ENCODE measurements at places on chromosomes 6 and 20.

DNA sequence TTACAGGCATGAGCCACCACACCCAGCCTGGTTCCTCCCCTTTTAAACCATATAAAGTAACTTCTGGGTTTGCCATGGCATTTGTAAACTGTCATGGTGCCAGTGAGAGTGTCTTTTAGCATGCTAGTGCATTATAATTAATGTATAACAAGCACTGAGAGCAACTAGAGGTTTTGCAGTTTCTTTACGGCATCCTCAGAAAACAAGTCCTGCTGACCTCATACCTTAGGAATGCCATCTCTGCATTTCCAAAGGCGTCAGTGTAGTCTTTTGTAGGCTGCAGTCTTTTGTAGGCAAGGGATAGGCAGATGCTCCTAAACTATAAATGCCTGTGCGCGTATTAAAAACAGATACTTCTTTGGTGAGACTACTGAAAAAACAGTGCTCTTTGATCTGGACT, 75.0 kb upstream of the EZR start:
- no peak for DNase-seq

DNA sequence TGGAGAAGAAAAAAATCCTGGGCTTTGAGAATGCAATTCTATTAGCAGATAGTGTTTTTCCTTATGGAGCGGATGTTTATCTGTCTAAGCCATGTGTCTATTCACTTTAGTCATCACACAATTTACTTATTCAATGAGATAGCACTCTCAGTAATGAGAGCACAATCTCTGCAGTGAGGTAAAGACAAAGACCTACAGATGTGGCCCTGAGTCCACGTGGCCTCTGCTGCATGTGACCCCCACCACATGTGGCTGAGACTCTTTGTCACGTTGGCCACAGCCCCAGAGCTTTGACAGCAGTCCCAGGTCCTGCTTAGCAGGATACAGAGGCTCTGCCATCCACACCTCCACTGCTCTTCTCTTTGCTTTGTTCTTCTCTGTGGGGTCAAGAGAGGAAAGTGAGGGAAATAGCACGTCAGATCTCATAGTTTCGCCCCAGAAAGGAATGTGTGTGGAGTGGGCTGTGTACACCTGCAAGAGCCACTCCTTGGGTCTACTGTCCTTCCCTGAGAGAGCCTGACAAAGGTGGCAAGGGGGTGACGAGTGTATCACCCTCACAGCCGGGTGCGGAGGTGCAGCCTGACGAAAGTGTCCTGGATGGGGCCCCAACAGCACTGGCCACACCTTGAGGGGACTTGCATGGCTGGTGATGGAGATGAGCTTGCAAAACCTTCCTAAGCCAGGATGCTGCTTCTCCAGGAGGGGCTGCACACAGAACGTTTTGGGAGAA, 40.7 kb downstream of the ZNF831 start:
- no peak for DNase-seq

- no peak for DNase-seq
Observed at GRCh38 chr6:7438011-7438410, 48.4 kb downstream of the RIOK1 start.

- DNase-seq = no peak
Observed at GRCh38 chr20:58228103-58228483, 360 bp downstream of the ANKRD60 start.

GRCh38 chr20:34401741-34402455, 38.8 kb downstream of the ITCH start:
- DNase-seq = peak; percentile 18

GRCh38 chr20:38083338-38084048, 49.9 kb downstream of the RPRD1B start:
- no peak for DNase-seq

- no peak for DNase-seq
Observed at GRCh38 chr20:15760001-15760621, 813.1 kb downstream of the KIF16B start.

- DNase-seq = no peak
Observed at GRCh38 chr6:3041606-3042005, 26.7 kb upstream of the RIPK1 start.

- no peak for DNase-seq
Observed at GRCh38 chr20:31260326-31260932, 3.0 kb downstream of the DEFB115 start.

DNA sequence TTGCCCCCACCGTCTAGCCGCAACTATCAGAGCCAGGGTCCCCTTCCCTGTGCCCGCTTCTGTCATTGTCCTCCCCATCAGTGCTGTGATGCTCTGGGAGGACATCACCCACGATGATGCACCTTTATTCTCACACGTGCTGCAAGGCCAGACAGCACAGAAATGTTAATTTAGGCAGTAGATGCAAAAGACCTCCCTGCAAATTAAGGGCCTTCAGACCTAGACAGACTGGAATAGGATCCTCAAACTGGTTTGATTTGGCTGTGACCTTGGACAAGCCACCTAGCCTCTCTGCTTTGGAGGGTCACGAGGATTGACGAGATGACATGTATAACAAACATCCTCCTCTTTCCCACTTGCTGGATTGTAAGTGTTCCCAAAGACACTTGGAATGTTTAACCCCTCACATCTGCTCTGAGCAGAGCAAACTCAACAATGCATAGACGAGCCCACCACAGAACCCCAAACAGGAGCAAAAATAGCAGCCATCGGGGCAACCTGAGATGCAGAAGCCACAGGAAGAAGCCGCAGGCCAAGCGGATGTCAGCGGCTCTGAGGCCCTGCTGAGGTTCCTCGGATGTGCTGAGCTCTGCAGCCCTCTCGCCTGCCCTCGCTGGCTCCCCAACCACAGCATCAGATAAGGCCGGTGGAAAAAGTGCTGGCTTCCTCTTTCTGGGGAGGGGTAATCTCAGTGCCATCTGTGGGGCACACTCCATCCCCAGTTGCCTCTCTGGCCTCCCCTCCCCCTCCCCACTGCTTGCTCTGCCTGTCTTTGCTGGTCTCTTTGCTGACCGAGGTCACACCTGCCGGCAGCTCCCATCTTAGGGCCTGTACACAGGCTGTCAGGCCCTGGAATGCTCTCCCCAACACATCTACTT, 35.3 kb downstream of the TOX2 start:
- DNase-seq = peak; percentile 53

DNA sequence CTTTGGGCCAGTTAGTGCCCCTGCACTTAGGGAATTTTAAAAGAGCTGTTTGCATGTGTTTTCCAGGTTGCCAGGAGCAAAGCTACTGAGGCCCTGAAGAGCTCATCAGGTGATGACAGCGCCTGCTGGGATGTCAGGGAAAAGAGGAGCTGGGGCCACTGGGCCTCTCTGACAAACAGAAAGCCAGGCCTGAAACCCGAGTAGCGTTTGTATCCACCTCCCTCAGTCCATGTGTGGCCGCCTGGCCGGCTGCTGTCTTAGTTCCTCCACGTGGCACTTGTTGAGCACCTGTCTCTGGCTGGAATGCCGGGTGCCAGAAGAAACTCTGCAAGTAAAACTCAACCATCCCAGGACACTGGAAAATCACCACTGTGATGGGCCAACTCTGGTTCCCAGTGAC, 601.2 kb downstream of the CDH26 start:
- DNase-seq = no peak

DNA sequence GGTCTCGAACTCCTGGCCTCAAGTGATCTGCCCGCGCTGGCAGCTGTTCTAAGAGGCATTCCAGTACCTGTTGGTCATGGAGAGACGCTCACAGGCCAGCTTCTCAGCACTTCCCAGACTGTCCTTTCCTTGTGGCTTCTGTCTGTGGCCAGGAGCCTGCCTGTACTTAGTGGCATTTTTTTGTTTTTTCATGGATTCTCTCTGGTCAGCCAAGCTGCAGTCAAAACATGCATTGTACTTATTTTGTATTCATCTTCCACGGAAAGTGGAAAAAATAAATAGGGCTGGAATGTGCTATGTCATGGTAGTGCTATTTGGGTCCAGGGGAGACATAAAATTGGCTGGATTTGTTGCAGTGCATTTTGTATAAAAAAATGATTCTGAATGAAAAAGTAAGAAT, 29.1 kb downstream of the ZDHHC14 start:
- DNase-seq = no peak

DNA sequence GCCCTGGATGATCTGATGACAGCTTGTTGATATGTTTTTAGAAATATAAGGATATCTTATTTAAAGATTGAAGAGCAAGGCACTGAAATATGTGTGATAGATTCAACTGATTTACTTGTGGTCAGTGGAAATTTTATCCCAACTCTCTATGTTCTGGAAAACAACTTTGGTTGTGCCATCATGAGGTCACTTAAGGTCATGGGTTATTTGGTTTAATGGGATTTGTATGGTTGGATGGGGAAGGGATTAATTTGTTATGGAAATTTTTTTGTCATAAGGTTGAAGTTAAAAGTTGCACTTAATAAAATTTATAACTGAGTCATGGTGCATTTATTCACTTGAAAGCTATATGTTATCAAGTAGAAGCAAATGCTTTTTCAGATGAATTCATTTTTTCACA, 214.3 kb upstream of the LAMP5 start:
- no peak for DNase-seq

DNA sequence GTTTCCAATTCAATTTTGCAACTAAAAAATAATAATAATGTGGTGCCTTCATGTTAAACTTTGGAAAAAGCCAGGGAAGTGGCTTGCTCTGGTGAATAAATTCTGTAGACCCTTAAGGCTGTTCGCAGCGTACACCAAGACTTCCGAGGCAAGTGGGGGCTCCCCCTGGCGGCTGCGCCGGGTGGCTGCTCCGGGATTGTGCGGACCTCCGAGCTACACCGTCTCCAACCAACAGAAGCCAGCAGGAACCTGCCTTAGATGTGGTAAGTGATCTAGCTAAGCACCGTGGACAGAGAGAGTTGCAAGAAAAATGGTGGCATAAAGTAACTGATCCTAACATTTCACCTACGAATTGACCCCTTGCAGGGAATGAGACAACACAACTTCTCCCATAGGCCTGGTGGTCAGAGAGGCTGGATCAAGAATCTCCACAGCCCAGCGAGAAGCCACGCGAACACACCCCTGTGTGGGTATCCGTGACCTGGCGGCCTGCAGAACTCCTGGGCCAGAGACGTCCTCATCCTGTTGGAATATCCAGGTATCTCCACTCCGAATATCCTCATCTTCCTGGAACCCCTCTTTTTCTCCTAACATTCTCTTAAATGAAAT, 69.6 kb downstream of the TBXT start:
- peak; percentile 30 for DNase-seq

DNA sequence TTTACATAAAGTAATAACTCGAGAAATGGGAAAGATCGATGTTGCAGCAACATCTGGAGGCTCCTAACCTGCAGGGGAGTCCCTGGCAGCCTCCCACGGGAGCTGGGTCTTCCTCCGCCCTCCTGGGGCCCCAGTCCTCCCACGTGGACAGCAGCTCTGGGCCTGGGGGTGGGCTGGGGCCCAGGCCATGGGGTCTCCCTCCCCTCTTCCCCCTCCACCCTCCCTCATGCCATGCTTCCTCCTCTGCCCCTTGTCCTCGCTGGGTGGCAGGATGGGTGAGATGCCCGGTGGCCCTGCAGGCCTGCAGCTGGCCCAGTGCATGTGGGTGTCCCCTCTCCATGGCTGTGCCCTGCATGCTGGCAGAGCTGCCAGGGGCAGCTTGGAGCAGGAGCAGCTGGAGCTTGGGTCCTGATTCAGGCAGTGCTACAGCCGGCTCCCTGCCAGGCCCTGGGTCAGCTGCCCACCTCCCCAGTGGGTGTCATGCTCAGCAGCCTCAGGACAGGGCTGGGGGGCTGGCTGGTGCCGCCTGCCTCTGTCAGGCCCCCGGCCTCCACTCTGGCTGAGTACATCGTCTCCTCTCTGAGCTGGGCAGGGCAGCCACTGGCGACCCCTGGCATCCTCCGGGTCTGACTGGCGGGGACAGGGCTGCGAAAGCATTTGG, 48.9 kb upstream of the BHLHE23 start:
- no peak for DNase-seq

DNA sequence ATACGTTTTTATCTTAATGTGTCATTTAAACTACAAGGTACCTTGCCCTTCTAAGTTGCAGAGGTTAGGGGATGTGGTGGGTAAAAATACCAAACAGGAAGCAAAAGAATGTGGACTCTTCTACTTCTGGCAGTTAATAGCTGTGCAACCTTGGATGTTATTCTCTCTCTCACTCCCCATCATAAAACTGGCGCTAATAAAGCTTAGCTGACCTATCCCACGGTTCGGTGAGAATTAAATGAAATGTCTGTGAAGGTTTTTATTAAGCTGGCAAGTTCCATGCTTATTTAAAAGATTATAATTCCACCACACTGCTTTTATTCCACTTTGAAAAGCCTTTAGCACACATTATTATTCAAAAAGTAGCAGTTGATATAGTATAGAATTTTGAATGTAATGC, 127.8 kb upstream of the SLC22A23 start:
- DNase-seq = no peak

- DNase-seq = no peak
Observed at GRCh38 chr6:55286824-55287223, 40.4 kb upstream of the GFRAL start.

DNA sequence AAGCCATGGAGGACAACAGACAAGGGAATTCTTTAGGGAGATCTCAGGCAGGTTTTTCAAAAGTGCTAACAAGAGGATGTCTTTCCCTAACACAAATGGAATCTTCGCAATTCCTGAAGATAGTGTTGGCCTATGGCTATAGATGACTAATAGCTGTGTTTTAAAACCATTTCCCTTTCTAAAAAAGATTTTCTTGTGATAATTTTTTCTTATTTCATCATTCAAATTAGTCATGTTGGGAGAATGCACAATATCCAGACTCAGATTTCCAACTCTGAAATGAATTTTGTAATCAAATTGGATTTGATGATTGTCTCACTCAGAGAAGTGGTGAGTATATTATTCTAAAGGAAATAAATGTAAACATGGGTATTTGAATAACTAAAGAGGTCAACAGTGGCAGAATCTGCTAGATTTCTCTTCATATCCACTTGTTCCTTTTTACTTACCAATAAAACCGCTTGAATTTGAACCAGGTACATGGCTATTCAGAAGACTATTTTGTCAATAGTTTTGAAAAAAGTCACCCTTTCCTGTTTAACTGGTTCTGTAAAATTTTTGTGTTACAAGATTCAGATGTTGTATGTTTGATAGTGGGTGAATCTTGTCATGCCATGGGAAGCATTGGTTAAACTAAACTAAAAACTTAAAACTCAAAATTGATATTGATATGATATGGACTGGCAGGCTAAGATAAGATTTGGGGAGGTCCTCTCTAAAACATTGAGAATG, 1223.7 kb upstream of the EYS start:
- no peak for DNase-seq

DNA sequence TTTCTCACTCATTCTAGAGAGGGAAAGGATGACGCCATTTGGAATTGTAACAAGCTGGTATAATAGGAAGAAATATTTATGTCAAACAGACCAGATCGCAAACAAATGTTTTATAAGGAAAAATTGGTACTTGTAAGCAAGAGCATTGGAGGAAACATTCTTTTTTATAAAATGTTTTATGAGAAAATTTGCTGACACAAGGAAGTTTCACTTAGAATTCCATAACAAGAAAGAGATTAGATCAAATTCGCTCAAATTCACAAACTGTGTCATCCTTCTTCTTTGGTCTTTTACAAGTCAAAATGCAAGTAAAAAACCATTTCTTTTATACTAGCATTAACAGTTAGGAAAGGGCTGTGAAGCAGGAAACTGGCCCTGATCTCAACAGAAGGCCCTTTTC, 179.9 kb downstream of the TRDN start:
- DNase-seq = no peak

- no peak for DNase-seq
Observed at GRCh38 chr6:23394681-23395080, 731.3 kb upstream of the NRSN1 start.

Measured in stimulated activated CD4-positive, alpha-beta T cell treated with anti-CD3 and anti-CD28 coated beads, Interleukin-4, amount 100 ng/mL, for 4 hours (primary cell).